ENCODE measurements at places on chromosomes 3 and 15.

DNA sequence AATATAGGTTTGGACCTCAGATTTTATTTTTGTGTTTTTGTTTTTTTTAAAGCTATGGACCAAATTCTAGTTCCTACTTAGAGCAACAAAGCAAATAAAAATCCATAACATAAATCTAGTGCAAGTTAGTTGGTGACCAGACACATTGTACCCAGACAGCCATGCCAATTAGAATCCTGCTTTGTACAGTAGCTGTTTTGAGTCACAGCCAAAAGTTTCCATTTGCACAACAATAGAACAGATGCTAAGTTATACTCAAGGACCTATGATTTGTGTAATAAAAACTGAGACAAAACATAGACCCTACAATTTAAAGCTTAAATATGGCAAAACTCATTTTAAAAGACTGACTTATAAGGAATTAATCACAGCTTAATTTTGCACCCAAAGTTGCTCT is 513.1 kb upstream of the CBLB start:
- no peak for DNase-seq

DNA sequence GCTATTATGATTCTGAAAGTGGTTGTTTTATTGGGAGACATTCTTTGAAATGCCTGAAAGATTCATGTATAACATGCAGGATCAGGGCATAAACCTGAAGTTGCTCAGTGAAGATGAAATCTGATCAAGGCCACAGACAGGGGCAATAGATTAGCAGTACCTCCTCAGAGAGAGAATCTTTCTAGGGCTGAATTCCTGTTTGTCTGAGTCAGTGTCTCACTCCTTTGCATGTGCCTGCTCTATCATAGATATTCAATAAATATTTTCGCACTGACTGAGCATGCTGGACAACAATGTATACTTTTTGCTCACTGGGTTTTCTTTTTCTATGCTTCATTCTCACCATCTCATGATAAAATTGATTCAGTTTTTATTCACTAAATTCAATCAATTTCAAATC is 49.8 kb upstream of the PFN2 start:
- no peak for DNase-seq

GRCh38 chr15:51706291-51706690 is 25.0 kb downstream of the SCG3 start:
- DNase-seq: peak; percentile 33

DNA sequence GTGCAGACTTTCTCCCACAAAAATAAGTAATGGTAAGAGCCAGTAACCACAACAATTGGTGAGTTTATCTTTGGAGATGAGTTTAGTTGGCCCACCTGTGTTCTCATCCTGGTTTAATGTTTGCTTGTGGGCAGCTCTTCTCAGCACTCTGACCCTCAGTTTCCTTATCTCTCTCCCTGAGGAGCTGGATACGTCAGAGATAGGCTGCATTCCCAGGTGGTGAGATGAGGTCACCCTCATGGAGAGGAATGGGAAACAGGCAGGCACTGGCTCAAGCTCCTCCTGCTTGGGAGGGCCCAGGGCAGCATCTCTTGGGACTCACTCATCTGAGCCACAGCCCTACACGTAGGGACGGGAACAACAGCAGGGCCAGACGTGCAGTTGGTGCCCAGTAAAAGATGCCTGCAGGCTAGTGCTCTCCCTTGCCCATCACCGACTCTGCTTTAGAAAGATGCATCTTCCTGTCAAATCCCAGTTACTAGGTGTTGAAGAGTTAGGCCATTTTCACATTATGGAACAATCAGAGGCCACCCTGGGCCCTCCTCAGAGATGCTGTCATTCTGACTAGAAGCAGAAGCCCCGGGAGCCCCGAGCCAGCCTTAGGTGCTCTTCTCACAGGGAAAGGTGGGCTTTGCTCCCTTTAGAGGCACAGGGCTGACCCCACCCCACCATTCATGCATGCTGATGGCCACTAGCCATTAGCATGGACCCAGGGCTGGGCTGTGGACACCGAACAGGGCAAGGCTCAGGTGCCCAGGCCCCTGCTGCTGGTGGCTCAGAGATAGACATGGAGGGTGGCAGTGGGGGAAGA is 59.7 kb downstream of the GRIP2 start:
- no peak for DNase-seq

DNA sequence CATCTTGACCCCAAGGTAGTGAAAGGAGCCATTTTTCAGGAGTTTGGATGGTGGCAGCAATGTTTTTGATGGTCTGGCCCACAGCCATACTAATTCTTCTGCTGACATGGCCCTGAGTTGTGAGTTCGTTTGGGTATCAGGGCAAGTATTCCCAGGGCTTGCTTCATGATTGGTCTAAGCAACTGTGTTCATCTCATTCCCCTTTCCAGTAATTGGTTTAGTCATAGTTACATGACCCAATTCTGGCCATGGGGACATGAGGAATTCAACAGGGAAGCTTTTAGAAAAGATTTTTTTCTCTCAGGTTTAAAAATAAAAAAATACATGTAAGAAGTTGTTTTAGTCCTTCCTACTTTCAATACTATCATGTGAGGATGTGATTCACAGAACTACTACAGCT is 150.5 kb upstream of the NPHP3 start:
- DNase-seq: no peak

DNA sequence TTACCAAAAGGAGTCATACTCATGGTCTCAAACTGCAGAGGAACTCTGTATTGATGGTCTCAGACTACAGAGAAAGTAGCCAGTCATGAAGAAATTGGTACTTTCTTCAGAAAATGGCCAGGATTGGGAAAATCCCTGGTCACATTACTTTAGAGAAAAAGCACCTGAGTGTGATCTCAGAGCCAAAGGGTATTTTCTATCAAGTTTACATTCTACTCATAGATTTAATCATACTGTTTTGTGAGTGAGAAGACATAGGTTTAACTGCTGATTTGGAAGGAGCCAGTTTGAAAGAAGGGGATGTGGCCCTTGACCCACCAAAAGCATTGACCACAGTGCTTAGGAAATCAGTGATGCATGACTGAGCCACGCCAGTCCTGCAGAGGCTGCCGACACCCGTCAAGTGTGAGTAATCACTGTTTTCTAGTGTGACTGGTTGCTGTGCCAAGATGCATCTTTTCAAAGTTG is 203.6 kb downstream of the AKAP13 start:
- no peak for DNase-seq

DNA sequence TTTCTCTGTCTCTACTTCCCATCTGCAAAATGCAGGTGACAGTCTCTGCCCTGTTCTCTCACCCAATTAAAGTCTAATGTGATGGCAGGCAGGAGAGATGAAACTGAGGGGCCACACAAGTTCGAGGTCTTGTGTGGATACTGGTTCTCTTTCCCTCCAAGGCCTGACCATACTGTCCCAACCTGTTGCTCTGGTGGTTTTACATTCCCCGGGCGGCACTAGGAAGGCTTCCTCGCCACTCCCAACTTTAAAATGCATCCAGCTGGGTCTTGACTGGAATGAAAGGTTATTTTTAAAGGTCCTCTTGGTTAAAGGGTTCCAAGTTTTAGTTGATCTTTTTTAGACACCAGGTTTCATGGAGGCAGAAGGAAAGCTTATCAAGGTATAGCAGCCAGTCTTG is 37.2 kb downstream of the WHAMM start:
- DNase-seq: no peak

- DNase-seq: no peak
Observed at GRCh38 chr3:55912880-55913279, 425.8 kb upstream of the WNT5A start.

DNA sequence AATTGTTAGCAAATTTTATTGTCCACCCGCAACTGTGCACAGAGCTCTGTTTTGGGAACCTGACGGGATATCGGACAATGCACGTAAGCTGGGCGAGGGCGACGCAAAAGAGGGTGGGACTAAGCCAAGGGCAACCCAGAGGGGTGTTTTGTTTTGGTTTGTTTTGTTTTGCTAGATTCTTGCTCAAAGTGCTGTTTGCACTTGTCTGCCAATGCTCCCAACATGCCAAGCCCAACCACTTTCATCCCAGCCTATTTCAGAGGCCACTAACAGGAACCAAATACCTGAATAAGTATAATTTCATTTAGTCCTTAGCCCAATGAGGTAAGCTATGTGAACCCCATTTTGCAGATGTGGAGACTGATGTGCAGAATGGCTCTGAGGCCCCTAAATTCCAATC is 9.7 kb upstream of the CMTM7 start:
- no peak for DNase-seq

- no peak for DNase-seq
Observed at GRCh38 chr15:96345560-96346399, 15.3 kb downstream of the NR2F2 start.

DNA sequence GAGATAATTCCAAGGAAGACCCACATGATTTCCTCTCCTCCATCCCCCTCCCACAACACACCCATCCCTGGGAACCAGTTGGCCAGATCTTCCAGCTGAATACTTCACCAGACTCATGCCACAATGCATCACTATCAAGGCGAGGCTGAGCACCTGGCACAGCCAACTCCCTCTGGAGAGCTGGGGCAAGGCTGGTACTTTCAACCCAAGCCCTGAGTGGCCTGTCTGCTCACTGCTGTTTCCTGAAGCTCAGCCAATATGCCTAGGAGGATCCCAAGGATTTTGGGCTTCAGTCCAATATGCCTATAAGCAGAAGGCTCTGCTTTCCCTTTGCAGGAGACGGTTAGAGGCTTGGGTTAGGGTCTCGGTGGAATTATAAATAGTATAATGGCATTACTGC is 90.9 kb upstream of the NEO1 start:
- no peak for DNase-seq

DNA sequence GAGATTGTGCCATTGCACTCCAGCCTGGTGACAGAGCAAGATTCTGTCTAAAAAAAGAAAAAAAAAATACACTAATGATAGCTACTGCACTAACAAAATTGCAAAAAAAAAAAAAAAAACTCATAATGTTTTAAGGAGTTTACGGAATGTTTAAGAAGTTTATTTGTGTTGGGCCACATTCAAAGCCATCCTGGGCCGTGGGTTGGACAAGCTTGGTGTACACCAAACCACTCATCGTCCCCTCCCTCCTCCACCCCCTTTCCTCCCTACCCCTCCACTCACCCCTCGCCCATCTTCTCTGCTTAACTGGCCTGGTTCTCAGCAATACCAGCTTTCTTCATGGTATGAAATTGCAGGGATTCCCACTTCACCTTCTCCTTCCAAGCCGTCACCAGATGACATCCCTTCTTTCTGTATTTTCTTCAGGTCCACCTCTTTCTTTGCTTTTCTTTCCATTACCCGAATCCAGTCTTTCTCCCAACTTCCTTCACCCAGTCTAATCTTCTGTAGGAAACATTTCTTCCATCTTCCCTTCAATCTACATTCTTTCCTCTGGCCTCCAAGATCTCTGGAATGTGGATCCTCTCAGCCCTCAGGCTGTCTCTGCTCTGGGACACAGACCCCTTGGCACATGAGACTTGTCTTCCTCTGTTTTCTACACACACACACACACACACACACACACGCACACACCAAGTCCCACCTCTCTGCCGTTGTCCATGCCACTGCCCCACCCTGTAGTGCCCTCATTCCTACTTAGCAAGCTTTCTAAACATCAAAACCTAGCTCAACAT is 3.5 kb upstream of the MESP1 start:
- no peak for DNase-seq

- no peak for DNase-seq
Observed at GRCh38 chr15:73935547-73935946, 9.3 kb downstream of the LOXL1 start.

DNA sequence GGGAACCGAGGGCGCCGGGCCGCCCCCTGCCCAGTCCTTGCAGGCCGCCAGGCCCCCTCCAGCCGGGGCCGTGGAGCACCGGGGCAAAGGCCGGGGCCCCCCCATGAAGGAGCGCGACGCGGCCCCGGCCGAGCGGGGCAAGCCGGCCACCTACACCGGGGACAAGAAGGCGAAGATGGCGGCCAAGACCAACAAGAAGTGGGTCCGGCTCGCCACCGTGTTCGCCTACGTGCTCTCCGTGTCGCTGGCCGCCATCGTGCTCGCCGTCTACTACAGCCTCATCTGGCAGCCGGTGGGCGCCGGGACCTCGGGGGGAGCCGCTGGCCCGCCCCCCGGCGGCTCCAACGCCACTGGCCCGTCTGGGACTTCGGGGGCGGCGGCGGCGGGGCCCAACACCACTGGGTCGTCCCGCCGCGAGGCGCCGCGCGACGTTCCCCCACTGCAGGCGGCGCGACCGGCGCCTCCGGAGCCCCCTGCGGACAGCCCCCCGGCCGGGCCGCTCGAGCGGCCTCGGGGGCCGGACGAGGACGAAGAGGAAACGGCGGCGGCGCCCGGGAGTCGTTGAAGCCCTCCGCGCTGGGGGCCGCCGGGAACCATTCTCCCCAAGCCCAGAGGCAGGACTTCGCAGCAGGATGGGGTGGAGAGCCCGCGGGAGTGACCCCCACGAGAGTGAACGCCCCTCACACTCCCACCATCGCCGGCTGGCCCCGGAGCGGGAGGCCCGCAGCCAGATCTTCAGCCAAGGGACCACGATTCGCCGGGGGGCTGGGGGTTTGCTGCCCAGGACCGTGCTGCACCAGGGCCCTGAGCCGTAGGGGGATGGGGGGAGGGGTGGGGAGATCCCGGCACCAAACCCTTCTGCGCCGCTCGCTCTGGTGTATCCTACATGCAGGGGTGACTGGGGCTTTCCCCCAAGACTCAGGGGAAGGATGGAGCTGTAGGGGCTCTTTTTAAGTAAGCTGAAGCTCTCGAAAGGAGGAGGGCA is 753 bp downstream of the INAFM2 start:
- no peak for DNase-seq

GRCh38 chr3:1197051-1197450 is 104.2 kb downstream of the CNTN6 start:
- no peak for DNase-seq

- no peak for DNase-seq
Observed at GRCh38 chr3:134535186-134535970, 49.5 kb downstream of the CEP63 start.

DNA sequence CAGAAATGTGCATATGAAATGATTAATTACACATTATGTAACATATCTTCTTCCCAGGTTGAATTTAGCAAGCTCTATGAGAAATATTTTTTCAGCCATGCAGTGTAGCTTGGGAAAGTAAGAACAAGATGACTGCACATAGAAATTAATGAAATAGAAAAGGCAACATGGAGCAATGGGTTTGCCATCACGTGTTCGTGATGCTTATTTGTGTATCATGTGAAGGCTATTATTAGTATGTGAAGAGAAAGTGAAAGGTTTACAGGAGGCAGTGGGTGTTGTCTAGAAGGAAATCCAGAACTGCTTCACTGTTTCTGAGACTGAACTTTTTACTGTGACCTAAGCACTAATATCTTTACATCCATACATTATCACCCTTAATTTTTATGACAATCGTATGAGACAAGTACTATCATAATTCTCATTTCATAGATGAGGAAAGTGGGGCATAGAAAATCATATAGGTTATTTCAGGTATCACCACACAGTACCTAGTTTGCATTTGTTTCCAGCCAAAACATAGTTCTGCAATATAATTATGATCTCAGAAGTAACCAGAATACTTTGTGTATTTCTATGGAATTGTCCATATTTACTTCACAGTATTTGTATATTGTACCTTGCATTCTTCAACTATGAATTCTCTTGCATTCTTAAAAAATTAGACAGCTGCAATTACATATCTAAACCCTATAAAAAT is 14.9 kb downstream of the SERPINI1 start:
- no peak for DNase-seq
